ENCODE measurements at places on chromosomes 1 and 21.

DNA sequence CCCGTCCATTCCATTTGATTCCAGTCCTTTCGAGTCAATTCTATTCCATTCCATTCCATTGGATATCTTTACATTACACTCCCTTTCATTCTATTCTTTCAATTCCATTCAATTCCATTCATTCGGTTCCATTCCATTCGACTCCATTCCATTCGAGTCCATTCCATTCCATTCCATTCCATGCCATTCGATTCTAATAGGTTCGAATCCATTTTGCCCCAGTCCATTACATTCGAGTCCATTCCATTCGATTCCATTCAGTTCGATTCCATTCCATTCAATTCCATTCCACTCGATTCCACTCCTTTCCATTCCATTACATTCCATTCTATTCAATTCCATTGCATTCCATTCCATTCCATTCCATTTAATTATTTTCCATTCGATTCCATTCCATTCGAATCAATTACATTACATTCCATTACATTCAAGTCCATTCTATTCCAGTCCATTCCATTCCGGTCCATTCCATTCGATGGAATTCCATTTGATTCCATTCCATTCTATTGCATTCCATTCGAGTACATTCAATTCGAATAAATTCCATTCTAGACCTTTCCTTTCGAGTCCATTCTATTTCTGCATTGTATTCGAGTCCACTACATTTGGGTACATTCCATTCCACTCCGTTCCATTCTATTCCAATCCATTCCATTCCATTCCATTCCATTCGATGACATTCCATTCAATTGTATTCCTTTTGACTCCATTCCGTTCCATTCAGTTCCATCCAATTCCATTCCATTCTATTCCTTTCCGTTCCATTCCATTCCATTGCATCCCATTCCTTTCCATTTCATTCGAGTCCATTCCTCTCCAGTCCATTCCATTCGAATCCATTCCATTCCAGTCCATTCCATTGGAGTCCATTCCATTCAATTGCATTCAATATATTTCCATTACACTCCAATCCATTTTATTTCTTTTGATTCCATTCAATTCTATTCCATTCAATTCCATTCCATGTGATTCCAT lies 2604.8 kb upstream of the TPTE start:
- DNase-seq: no peak

DNA sequence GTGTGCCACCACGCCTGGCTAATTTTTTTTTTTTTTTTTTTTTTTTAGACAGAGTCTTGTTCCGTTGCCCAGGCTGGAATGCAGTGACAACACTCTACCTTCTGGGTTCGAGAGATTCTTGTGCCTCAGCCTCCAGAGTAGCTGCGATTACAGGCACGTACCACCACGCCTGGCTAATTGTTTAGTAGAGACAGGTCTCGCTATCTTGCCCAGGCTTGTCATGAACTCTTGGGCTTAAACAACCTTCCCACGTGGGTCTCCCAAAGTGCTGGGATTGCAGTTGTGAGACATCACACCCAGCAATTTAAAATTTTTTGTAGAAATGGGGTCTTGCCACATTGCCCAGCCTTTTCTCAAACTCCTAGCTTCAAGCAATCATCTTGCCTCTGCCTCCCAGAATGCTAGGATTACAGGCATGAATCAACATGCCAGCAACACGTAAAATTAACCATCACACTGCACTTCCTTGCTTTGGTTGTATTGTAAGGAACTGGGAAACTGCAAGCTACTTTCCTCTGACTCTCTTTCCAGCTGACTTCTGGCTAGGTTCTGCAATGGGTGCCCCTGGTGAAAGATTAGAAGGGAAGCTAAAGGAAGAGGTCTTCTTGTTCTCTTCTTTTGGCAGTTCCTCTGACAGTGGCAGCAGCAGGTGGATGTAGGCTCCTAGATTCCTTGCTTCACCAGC lies 13.9 kb upstream of the IL6R start:
- DNase-seq: no peak

DNA sequence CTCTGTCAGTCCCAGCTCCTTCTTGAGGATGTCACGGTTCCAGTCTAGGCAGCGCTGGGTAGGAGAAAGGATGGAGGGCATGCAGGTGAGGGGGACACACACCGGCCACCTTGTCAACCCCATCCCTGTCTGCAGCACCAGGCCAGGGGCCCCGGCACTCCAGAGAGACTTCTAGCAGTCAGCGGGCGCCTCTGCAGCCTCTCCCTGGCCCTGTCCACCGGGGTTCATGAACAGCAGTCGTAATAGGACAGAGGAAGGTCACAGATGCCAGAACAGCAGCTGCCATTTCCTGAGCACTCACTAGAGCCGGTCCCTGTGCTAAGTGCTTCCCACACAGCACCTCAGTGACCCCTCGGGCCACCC lies 16.3 kb upstream of the SDHB start:
- DNase-seq: no peak

DNA sequence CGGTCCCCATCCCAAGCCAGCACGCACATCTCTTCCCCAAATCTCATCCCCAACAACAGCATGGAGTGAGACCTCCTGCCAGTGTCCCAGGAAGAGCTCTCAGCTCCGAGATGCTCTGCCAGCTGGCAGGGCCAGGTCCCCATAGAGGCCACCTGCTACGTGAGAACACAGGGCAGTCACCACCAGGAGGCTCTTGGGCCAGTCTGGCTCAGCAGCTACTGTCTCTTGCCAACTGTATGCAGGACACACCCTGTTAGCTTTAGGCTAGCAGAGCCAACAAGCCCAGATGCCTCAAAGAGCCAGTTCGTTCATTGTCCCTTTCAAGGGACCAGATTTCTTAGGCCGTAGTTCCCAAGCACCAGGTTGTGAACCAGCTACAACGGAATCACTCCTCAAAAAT lies 36.9 kb downstream of the FBXO2 start:
- no peak for DNase-seq

DNA sequence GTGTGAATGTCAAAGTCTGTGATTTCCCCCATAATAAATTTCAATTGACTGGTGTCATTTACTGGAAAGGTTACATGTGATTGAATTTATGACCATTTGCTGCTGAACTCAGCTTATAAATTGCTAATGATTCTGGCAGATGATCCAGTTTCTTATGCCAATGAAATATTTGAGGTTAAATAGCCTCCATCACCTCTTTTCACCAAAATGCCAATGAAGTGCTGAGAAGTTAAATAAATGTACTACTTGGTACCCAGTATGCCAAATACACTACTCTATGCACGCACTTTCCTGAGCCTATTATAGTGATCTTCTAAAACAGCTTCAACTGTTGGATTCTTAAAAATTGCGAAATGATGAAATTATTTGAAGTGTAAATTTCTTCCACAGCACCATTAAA lies 741.4 kb downstream of the PLA2G4A start:
- DNase-seq: no peak

DNA sequence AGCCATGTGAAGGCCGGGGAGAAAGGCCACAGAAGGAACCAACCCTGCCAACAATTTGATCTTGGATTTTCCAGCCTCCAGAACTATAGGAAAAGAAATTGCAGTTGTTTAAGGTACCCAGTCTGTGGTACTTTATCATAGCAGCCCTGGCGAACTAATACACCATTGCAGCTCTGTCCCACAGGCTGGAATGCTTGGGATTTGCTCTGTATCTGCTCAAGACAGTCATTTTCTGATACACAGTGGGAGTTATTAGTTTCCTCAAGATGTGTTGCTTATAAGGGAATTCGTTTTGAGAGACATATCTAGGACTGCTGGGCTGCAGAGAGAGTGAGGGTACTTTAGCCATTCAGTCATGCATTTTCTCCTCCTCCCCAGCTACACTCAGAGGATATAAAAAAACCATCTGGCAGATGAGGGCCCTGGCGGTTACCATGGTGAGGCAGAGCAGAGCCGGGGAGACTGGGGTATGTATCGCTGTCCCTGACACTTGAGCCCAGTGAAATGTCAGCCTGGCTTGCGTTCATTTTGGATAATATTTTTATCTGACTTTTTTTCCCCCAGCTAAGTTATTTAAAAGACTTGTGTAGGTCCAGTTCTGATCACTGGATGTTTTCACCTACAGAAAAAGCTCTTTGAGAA lies 104.6 kb downstream of the DIRAS3 start:
- no peak for DNase-seq

GRCh38 chr1:71994646-71995045 lies 287.7 kb downstream of the NEGR1 start:
- DNase-seq: no peak

GRCh38 chr1:20928146-20928545 lies 141.0 kb upstream of the HP1BP3 start:
- DNase-seq: no peak

- DNase-seq: no peak
Observed at GRCh38 chr1:21909787-21910503, 27.2 kb downstream of the HSPG2 start.

DNA sequence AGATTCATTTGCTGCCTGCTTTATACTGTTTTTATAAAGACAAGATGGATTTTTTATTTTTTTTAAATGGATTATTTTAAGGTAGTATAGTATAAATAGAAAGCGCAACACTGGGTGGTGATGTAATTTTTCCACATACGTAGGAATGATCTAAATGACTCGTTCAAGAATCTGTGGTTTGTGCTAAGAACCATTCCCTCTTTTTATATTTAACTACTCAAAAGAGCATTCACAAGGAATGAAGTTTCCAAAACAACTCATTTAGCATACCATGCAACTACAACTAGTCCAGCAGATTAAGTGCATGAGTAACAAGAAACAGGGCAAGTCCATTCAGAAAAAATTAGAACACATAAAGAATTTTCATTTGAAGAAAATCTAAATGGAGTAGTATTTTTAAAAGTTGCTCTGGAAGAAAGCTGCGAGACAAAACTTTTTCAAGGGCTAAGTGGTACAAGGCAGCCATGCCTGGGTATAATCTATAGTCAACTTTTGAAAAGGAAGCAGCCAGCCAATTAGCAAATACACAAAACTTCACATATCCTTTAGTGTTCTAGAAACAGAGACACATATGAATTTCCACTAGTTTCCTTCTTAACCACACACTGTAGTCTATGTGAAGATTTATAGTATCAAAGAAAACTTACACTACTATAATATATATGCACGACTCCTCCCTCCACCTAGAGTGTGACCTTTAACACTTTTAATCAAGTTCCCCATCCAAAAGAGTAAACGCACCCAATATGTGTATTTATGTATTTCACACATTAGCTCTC lies 23.4 kb downstream of the GTF2B start:
- DNase-seq: no peak
